ENCODE measurements at places on chromosomes 2 and 18. TPM values are rescaled to one million over a fixed set of nuclear protein-coding genes. Genes with fewer than 3 reads are reported as not detected.

DNA sequence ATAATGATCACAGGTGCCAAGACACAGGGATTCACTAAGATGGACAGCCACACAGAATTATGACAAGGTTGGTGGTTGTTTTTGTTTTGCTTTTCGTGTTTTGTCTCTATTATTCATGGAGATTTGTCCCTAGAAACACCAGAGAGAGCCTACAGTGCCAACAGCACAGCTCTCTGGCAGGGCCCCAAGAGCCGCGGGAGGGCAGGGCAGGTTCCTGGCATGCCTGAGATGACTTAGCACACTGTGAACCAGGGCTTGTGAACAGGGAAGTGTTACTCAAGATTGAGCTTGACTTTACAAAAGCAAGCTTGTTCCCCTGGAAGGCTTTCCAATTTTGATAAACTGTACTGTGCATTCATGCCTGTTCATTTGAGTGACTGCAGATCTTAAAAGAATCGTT, 437.4 kb upstream of the SALL3 start:
- DNase-seq: peak; percentile 64

DNA sequence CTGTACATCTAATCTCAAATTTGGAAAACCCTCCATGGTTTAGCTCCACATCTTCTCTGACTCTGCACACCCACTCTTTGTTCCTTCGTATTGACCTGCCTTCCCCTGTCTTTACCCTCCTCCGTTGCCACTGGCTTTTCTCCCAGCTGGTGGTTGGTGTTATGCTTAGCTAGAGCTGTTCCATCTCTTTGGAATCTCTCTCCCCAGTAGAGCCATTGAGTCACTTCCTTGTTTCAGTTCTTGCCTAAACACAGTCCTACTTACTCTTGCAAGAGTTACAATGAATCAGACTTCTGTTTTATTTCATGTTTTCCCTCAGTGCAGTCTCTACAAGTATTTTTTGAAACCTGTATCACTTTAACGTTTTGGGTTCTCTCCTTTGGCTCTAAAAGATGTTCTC, 263.9 kb downstream of the LTBP1 start:
- no peak for DNase-seq

DNA sequence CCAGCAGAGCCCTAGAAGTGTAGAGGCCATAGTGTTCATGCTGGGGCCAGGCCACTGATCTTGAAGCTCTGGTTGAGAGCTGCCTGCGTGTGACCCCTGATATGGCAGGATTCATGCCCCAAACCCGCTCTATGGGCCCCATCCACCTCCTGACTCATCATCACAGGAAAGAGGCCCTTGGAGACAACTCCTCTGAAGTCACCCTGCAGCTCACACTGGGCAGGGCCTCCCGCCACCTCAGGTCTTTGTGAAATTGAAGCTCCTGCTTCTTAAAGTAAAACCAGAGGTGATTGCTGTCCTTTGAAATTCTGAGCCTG, 12.0 kb upstream of the TUBB6 start:
- DNase-seq: no peak

DNA sequence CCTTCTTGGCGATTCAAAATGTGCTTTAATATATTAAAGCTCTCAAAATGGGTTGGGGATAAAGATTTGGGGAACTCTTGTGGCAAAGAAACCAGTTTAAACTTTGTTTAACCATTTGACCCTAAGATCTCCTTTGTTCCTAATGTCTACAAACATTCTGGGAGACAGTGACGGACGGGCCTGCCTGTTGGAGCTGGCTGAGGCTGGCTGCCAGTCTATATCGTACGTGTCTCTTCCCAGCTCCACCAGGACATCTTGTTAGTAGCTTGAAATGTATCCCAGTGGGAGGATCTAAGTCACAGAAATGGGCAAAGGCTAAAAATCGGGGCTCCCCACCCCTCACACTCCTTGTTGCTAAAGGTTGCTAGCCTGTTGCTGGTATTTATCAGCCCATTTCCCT, 30.7 kb downstream of the ZNF532 start:
- no peak for DNase-seq

DNA sequence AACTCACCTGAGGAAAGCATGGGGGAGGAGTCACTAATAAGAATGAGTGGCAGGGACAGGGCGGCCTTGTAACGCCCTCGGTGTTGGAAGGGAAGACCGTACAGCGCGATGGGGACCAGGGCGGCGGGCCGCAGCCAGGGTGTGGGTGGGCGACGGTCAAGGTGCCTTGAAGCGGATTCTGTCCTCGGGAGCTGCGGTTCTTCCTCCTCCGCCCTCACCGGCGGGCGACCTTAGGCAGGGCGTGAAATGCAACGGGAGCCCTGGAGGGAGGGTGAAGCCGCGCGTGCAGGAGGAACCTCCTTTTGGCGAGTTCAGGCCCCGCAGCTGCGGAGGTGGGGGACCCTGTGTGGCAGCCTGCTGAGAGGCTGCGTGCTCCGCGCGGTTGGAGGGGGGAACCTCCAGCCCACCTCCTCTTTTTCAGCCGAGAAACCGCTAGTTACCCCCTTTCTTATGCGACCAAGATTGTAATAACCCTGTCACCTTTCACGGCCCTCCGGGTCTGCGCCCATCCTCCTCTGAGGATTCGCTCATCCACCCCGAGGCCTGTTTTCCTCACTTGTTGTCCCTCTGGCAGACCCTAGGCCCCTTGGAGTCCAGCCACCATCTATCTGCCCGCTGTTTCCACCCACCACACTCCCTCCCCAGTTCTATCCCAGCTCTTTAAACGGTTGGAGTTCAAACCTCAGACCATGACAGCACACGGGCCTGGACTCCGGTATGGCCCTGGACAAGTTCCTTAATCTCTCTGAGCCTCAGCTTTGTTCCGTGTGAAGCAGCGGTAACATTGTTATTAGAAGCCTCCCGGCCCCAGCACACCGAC, 823 bp upstream of the RNU2-63P start:
- DNase-seq: peak; percentile 78

CRYBA2 gene
- total RNA-seq: not detected

HOXD1 gene
- total RNA-seq: not detected

Data from left lobe of liver (tissue), 2 donors.